ENCODE measurements at places on chromosomes 3 and 15.

DNA sequence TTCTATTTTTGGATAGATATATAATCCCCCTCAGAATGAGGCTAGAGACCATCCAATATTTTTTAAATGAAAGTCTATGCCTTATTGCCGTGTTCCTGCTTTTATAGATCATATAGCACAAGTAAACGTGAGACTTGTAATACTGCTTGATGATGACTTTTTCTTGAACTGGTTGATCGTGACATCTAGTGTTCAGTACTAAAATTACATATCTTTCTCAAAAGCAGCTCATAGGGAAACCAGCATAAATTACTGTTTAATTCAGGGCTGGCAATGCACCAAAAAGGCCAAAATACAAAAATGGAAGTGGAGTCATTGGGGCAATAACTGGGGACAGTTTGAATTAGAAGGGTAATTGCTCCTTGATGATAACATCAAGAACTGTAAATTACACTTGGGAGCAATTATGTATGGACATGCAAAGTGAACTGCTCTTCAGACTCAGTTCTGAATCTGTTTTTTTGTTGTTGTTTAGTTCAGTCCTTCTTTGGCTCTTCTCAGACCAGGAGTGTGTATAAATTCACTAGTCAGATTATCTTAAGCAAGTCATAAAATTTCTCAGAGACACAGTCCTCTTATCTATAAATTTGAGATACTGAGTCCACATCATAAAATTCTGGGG is 325.3 kb downstream of the THSD4 start:
- no peak for DNase-seq

DNA sequence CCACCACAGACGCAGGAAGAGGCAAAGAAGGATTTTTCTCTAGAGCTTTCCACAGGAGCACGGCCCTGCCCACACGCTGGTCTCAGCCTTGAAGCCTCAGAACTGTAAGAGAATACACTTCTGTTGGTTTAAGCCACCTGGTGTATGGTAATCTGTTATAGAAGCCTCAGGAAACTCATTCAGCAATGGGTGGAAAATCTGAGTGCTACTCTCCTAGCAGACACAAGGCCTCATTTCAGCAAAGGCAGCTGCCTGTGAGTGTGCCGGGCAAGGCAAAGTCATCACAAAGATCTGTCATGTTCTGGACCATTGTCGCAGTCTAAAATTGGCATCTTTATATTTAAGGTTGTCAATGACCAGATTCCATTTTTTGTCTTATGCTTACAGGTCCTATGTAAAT is 31.0 kb downstream of the ATP10A start:
- no peak for DNase-seq

DNA sequence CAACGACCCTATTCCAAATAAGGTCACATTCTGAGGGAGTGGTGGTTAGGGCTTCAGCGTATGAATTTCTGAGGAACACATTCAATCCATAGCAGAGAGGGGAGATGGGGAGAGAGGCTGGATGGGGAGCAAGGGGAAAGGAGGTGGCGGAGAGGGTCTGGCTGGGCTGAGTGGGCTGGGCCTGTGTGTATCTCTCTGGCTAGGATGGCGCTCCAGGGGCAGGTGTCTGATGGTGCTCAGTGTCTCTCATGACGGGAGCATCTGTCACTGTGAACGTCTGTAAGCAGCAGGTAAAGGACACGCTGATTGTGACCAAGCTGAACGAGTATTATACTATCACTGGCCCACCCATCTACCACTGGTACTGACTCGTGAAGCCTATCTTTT is 159.6 kb downstream of the XXYLT1 start:
- no peak for DNase-seq

DNA sequence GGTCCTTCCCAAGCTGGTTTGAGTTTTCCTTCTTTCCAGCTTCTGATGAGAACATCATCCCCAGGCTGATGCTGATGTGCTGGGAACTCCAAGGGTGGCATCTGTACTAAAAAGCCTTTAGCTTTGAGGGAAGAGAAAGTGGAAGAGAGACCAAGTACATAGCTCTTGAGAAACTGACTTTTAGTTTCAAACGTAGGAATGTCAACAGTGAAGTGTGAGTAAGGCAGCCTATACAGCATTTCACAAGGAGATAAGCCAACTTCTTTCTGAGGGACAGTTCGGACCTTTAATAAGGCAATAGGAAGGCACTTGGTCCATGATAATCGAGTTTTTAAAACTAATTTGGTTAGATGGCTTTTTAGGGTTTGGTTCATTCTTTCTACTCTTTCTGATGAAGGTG is 53.7 kb downstream of the DLG1 start:
- no peak for DNase-seq

GRCh38 chr3:149958171-149958796 is 12.4 kb downstream of the PFN2 start:
- no peak for DNase-seq

DNA sequence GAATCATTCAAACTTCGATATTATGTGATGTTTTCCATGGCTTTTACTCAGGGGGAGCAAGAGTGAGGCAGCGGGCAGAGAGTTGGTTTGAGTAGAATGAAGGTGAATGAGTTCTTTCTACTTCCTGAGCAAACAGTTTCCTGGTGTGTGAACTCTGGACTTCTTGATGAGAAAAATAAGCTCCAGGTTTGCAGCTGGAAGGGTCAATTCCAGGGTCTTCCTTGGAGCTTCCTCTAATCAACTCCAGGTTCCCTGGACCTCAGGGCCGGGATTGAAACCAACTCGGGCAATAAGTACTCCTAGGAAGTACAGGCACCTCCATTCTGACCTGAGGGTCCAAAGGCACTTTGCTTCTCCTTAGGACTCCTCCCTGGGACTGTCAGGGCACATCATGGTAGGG is 243.6 kb upstream of the ONECUT1 start:
- no peak for DNase-seq

GRCh38 chr3:102158080-102158740 is 276.6 kb upstream of the ZPLD1 start:
- no peak for DNase-seq

- DNase-seq: no peak
Observed at GRCh38 chr15:22873841-22874240, 35.4 kb downstream of the NIPA2 start.

GRCh38 chr15:31516874-31517273 is 190.2 kb downstream of the KLF13 start:
- DNase-seq: no peak

DNA sequence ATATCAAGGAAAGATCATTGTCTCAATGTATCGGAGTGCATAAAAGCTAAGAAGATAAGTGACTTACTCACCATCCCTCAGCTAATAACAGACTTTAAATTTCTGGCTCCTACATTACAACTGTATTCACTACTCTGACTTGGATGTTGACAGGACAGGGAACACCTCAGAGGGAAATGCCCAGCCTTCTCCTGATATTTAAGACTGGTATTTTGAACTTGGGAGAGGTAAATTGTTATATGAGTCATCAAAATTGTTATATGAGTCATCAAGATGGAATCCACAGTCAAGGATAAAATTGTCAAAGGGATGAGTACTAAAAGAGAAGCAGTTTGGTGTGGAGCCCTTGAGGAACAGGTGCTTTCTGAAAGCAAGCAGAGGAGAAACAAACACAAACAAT is 961.4 kb downstream of the VGLL3 start:
- no peak for DNase-seq

DNA sequence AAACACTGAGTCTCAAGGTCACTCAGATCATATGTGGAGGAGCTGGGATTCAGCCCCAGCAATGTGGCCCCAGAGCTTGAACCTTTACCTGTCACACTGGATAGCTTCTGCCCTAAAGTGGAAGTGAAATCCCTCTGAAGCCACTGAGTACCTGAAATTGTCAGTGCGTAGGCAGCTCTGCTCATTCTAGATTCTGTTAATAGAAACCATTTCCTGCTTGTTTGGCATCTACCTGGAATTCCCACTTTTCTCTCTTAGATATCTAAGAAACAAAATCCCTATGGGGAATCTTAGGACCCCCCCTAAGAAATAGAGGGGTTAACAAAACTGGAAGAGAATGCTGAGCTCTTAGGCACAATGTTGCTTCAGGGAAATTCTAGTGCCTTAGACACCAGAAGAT is 29.8 kb downstream of the FBXL22 start:
- DNase-seq: no peak

DNA sequence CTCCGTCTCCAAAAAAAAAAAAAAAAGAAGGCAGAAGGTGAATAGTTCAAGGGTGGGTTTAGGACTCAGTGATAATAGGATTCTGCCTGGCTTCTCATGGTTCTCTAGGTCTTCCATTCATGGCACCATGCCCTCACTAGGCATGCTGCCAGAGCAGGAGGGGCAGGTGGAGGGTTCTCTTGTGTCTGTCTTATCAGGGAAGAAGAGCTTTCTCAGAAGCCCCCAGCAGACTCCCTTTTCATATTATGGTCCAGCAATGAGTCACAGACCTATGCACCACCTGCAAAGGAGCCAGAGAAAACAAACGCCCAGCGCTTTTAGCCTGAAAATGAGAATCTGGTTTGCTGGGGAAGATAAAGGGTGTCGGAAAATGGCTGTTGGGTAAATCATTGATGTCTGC is 3.0 kb downstream of the CCR2 start:
- DNase-seq: no peak

DNA sequence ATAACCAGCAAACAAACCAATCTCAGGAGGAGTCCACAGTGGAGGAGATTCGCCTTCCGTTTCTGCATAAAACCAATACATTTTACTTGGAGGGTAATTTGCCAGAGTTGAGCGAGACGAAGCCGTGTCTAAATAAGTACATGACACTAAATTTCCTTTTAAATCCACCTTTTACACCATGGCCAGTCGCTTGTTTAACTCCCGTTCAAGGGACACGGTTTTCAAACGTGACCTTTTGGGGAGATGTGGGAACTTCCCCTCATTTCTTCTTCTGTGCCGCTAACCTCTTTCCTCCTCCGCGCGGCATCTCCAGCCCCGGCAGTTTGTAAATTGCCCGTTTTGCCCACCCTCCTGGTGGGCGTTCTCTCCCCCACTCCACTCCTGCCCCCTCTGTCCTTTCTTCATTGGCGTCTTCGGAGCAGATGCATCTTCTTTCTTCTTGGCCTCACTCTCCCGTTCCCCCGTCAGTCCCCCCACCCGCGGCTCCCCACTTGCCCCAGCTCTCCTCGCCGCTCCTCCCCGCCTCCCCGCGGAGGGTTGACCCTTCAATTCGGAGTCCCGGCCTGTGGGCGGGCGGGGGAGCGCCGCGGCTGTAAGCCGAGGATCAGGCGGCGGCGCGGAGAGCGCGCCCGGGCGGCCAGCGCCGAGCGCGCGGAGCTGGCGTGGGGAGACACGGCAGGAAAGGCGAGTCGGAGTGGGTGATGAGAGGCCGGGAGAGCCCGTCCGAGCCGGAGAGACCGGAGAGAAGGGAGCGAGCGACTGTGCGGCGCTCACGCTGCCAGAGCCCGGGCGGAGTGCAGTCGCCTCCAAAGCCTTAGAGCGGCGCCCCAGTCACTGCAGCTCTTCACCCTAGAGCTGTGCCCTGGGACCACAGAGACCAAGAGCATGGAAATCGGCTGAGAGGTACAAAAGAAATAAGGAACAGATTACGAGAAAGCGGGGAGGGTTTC is at the start of gene NLGN1:
TSS of gene NLGN1 (plus strand) at position 584 of the 950 bp plus-strand sequence.
- no peak for DNase-seq

GRCh38 chr3:168678730-168679129 is 583.0 kb upstream of the GOLIM4 start:
- no peak for DNase-seq

DNA sequence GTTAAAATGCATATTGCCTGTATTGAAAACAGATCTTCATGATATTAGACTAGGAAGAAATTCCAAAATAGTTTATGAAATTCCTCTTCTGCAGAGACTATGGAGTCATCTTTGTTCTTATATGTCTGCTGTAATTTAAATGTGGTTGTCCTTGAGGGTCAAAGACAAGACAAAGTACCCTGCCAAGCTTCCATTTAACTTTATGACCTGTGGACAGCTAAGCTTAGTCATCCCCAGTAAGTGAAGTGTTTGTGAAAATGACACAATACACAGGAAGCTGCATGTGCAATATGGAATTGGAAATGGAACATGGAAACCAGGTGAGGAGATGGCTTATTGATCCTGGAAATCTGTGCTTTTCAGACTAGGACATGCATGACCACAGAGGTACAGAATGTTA is 68.5 kb upstream of the GBE1 start:
- no peak for DNase-seq

GRCh38 chr3:54123776-54124196 is 1.4 kb downstream of the CACNA2D3 start:
- DNase-seq: no peak

- no peak for DNase-seq
Observed at GRCh38 chr15:73954188-73955145, 28.2 kb downstream of the LOXL1 start.

DNA sequence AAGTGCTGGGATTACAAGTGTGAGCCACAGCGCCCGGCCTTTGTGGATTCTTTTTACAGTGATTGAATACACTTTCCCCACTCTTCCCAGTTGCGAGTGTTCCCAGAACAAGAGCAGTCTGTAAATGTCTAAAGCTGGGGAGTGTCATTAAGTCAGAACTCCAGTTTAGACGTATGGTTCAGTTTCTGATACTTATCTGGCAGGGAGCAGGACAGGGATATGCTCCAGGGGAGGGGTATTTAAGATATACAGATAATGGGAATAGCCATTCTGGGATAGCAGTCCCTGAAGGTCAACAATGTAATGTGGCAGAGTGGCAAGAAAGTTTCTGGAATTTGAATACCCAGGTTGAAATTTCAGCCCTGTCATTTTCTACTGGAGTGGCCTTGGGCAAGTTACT is 164.1 kb downstream of the SSR3 start:
- no peak for DNase-seq

DNA sequence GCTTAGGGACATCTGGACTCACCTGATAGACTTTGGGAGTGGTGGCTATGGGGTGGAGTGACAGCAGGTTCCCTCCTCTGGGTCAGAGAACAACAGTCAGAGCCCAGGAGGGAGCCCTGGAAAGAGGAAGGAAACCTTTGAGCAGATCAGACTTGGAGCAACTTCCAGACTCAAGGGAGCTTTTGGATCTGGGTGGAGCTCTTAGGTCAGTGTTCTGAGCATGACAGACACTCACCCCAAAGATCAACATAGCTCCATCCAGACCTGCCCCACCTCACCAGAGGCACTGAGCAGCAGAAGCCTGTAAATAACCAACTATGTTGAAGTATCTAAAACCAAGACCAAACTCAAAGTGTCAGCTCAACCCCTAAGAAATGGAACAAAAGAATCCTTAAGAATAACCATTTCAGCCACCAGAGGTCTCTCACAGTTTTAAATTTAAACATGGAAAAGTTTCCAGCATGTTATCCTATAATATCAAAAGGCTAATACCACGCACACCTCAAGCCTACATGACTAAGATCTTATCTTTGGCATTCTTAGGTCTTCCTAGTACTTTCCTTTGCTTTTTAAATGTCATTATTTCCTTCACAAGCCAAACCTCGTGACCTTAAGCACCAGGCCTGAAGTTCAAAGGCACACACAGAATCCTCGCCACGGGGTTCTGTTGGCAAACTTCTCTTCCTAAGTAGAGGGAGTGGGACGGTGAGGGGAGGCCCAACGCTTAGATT is 56.4 kb downstream of the UMPS start:
- no peak for DNase-seq

DNA sequence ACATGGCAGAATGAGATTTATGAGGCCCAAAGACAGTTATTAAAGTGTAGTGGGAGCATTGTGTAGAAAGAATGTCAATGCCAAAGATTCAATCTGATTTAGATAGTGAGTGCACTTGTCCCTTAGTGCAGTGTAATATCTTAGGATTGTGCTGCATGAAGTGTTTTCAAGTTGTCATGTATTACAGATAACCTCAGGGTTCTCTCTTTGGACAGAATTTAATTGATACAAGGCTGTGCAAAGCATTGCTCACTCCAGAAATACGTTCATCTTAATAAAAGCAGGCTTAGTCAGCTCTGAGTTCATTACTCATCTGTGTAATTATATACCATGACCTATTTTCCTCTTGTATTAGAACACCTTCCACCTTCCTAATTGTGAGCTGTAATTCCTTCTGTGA is 16.0 kb upstream of the GPR171 start:
- no peak for DNase-seq

Data from stimulated activated CD8-positive, alpha-beta memory T cell treated with anti-CD3 and anti-CD28 coated beads, Interleukin-4, amount 100 ng/mL, for 4 hours (primary cell).